ENCODE measurements at places on chromosomes 13 and 19. TPM values are rescaled to one million over a fixed set of nuclear protein-coding genes. Genes with fewer than 3 reads are reported as not detected.

ZNF560 gene
- 3.3 TPM for total RNA-seq

ZNF574 gene
- total RNA-seq: 7.7 TPM

ZNF506 gene
- 16.5 TPM for total RNA-seq

HSD17B14 gene
- total RNA-seq: 7.7 TPM

VSIG10L gene
- total RNA-seq: 0.26 TPM

BRSK1 gene
- total RNA-seq: 3.9 TPM

TNNT1 gene
- 7.4 TPM for total RNA-seq

TTC9B gene
- total RNA-seq: not detected

ZNF709 gene
- total RNA-seq: 4.8 TPM

TEKTIP1 gene
- total RNA-seq: not detected

LYL1 gene
- total RNA-seq: under 0.01 TPM

KIR3DL2 gene
- not detected for total RNA-seq

ZNF582 gene
- 4.1 TPM for total RNA-seq

NOTCH3 gene
- total RNA-seq: 26.4 TPM

NXNL1 gene
- total RNA-seq: not detected

ADGRE2 gene
- total RNA-seq: under 0.01 TPM

RANBP3 gene
- total RNA-seq: 32.1 TPM

FFAR2 gene
- not detected for total RNA-seq

MYO16 gene
- total RNA-seq: under 0.01 TPM

ATP1A3 gene
- under 0.01 TPM for total RNA-seq

GTF2F2 gene
- 31.7 TPM for total RNA-seq

PSG1 gene
- 0.51 TPM for total RNA-seq

F10 gene
- total RNA-seq: 20.3 TPM

VMAC gene
- total RNA-seq: 6.4 TPM

ZIM2 gene
- not detected for total RNA-seq

PSG3 gene
- total RNA-seq: not detected

ZSCAN4 gene
- not detected for total RNA-seq
